Activated naive CD4-positive, alpha-beta T cell treated with anti-CD3 and anti-CD28 coated beads, Interleukin-2, amount 50 U/mL, for 16 hours (primary cell): ENCODE measurements at places on chromosomes 4 and X.

DNA sequence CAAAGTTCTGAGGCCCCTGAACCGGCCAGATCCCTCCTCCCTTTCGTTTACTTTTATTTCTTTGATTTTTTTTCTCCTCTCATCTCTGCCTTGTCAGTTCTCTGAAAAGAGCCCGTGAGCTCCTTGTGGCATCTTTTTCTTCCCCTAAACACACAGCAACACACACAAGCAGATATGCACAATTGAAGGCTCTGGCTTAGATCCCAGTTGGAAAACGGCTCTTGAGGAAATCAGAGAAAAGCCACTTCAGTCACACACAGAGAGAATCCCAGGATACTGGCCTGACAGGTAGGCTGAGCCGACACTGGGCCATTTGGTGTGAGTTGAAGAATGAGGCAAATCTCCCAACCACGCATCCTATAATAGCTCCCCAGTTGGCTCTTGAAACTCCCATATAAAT lies 12.9 kb downstream of the DIPK2B start:
- no peak for DNase-seq

- DNase-seq = no peak
These were observed 69.7 kb downstream of the SRPX start for GRCh38 chrX:38150993-38151392.

- DNase-seq = no peak
These were observed 371.8 kb downstream of the ADGRL3 start for GRCh38 chr4:61571761-61572559.

- DNase-seq = no peak
These were observed 648 bp downstream of the GPC4 start for GRCh38 chrX:133414406-133415275.

DNA sequence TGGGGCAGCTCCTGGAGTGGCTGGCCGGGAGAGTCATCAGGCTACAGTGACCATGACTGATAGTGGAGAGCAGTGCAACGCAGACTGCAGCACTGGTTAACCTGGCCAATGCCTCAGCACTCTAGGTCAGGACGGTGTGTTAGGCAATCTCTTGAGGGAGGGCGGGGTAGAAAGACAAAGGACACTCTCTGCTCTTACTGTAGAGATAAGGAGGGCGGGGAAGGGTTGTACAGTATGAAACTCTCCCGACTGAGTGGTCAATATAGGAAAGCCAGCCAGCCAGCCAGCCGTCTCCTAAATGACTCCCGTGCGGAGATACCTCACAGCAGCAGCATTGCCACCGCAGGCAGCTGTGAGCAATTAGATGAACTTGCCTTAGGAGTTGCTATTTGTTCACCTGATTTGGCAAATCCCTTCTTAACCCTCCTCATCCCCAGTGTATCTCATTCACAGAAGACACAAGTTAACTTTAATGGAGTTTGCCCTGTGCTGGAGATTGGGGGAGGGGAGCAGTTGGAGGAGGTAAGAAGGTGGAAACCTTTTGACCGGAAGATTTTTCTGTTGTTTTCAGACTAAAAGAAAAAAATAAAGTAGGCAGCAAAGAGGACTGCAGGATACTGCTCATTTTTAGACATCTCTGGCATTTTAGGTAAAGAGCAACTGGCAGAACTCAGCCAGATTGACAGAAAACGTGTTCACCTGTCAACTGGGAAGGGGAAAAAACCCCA lies 330.5 kb downstream of the HNRNPD start:
- DNase-seq = no peak
